A549 (cell line): ENCODE measurements at places on chromosomes 6 and 20.

- no peak for DNase-seq
Measured at GRCh38 chr6:64920257-64920656, 786.8 kb downstream of the EYS start.

DNA sequence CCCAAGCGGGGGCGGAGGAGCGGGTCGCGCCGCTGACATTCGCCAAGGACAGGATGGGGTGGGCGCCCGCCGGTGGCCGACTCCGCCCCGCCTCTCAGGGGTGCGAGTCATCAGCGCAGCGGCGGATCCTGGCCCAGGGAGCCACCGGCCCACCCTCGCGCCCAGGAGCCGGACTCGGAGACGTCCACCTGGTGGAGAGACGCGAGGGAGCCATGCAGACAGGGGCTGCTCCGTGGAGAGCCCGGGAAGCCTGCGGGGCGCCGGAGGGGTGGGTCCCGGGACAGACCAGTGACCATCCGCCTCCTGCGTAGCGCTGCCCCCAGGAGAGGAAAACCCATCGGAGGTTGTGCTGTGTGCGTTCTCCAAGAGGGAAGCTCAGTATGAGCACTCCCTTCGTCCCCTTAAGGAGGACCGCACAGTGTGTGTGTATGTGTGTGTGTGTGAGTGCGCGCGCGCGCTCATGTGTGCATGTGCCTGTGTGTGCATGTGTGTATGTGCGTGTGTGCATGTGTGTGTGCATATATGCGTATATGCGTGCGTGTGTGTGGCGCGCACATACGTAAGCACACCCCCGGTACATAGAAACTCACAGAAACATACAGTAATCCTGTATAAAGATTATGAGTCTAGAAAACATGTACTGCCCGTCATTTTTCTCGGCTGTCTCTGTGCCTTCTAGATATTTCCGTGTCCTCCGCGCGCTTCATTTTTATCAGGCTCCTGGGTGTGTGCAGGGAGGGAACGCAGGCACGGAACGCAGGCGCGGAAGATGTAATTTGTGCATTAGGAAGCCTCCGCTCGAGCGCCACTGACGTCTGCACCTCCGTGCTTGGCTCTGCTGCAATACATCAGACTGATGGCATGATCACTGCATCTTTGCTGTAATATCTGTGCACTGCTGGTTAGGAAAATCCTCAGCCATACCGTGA is 158.9 kb downstream of the TBXT start:
- DNase-seq, result peak; percentile 90

- DNase-seq, result no peak
Measured at GRCh38 chr20:4838526-4838925, 116.8 kb downstream of the PRND start.

DNA sequence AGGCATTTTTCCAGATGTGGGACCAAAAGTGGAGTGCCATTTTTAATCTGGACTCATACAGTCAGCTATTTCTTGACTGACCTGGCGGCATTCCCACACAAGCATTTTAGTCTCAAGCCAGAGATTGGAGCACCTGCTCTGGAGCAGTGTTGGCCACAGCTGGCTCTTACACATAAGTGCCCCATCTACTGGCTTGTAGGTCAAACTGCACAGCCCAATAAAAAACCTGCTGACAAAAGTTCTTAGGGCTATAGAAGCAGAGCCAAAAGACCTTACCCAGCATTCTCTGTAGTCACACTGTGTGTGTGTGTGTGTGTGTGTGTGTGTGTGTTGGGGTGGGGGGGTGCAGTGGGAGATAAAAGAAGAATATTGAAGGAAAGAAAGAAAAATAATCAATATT is 38.6 kb upstream of the SENP6 start:
- DNase-seq, result peak; percentile 65

- DNase-seq, result no peak
Measured at GRCh38 chr20:5715071-5715841, 34.9 kb upstream of the SHLD1 start.

GRCh38 chr20:1895674-1896483 is 672 bp downstream of the SIRPA start:
- no peak for DNase-seq
